ENCODE measurements at places on chromosomes 5 and 9.

GRCh38 chr5:59828623-59829022 is 64.9 kb downstream of the PDE4D start:
- no peak for DNase-seq

DNA sequence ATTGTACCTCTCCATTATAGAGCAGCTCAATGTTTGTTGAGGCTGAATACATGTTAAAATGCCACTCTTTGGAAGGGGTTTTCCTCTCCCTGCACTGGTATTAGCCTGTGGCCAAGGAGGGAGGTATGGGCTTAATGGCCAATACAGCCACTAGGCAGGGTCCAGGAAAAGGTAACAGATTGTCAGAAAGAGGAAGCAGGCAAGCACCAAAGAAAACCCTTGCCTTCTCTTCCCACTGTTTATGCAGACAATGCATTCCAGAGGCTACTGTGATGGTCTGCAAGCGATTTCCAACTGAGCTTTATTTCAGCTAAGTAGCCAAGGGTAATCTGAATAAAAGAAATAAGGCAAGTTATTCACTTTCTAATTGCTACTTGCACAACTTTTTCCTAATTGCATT is 95.3 kb upstream of the SLC27A6 start:
- DNase-seq = no peak

DNA sequence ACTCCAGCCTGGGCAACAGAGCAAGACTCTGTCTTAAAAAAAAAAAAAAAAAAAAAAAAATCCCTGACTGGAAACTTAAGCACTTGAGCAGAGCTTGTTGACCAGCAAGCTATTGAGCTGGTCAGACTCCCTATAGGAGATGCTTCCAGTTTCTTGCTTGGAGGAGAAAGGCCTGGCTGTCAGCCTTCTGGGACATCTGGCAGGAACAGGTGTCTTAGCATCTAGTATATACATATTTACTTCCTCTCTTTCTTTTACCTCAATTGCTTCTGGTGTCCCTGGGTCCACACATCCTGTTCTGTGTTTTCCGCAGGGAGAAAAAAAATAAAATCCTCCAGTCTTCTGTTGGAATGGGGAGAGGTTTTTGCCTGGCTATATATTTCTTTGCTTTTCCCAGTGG is 60.1 kb downstream of the PRKACG start:
- DNase-seq = no peak

- no peak for DNase-seq
Measured at GRCh38 chr9:116153765-116154333, at the start of gene PAPPA. TSS of gene PAPPA (plus strand) at chr9:116153791. CDS start at chr9:116154173, 382 bp downstream.
